Colonic mucosa (tissue), 4 donors: ENCODE measurements at places on chromosomes 5 and 9. TPM values are rescaled to one million over a fixed set of nuclear protein-coding genes. Genes with fewer than 3 reads are reported as not detected.

STXBP1 gene
- total RNA-seq: 8.2 TPM

- no peak for DNase-seq
Observed at GRCh38 chr5:172721455-172722326, 49.3 kb downstream of the DUSP1 start.

DNA sequence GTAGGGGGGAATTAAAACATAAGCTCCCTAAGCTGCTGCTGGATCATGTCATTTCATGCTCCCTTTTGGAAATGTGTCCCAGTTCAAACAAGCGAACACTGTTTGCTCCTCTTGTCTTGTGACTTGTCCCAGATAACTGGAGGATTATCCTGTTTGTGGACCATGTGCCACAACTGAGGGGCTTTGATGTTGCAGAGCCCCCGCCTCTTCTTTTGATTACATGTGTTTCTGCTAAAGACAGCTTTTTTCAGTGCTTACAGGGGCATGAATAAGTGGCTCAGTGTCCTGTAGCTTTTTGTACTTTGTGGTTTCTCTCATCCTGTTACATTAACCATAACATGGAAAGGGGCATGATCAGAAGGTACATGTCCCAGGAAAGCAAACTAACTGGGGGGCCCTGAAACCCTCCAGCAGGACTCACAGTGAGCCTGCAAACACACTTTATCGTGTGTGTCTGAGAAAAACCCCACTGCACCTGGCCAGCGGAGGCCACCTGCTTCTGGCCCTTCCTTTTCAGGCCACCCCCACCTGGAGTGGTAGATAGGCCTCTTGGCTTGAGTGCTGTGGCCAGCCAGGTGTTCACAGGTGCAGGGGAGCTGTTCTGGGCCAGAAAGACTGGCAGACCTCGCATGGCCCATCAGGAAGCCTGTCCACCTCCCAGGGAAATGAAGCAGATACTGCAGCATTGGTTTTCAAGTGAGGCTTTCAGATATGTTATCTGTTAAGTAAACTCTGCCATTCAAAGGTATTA, 285.6 kb downstream of the FANCC start:
- DNase-seq: no peak

GRCh38 chr5:121182788-121183490, 668.7 kb upstream of the FTMT start:
- DNase-seq: no peak

DNA sequence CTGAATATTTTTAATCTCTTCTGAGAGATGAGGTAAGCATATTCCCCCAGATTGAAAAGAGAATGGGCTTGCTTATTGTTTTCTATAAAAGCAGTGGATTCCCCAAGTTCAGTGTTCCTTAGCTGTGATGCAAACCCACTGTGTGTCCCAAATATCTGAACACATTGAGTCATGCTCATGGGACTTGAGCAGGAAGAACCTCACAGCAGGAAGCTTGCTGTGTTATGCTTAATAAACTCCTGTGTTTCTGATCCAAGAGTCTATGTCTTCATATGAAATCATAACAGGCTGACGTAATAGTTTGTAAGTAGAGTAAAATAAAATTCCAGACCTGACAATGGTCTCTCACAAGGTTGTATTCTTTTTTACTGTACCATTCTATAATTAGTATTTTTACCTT, 24.8 kb upstream of the LOX start:
- DNase-seq: no peak
